NCI-H2107 (cell line): ENCODE measurements at places on chromosomes 16 and 17.

DNA sequence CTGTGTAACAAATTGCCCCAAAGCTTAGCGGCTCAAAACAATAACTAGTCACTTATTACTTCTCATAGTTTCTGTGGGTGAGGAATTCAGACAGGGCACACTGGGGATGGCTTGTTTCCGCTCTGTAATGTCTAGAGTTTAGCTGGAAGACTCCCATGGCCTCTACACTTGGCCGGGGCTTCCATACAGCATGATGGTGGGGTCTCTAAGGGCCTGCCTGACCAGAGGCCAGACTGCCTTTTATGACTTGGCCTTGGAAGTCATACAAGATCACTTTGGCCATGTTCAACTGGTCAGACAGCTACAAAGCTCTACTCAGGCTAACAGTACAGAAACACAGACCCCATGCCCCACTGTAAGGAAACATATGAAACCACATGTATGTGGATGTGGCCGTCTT lies 8.2 kb downstream of the GLP2R start:
- DNase-seq: no peak

GRCh38 chr17:63140255-63140654 lies 174.2 kb downstream of the TANC2 start:
- DNase-seq: no peak

- DNase-seq: no peak
Observed at GRCh38 chr17:51391982-51392654, 131.8 kb downstream of the UTP18 start.

DNA sequence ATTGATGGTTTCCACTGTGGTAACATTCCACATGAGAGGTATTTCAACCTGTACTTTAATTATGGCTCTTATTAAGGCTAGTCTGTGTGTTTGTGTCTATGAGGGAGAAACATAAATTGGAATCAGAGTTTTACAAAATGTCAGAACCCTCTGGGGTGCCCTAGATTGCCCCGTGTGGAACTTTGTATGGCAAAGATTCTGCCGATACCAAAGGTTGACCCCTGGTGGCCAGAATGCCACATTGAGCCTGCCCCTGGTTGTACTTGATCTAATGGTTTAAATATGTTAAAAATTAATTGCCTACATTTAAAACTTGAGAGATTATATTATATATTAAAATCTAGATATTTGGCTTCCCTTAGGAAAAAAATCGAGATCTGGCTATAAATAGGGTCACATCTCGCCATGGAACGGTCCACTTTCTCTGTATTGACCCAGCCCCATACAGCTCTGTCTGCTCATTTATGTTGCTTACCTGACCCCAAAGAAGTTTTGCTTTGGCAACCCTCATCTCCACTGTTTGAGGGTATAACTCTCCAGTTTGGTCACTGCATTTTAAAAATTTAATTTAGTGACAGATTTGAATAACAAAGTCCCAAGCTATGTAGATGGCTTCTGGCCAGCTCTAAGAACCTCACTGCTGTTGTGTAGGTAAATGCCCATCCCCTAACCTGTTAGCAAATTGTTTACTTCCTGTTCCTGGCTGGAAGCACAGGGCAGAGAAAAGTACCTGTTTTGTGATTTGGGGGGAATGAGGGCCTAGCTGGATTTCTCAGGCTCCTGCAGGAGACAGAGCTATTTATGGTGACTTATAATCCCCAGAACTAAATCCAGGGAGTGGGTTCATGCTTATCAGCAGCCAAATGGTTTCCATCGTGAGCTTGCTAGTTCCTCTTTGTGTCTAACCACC lies 95.0 kb downstream of the PLCG2 start:
- no peak for DNase-seq

DNA sequence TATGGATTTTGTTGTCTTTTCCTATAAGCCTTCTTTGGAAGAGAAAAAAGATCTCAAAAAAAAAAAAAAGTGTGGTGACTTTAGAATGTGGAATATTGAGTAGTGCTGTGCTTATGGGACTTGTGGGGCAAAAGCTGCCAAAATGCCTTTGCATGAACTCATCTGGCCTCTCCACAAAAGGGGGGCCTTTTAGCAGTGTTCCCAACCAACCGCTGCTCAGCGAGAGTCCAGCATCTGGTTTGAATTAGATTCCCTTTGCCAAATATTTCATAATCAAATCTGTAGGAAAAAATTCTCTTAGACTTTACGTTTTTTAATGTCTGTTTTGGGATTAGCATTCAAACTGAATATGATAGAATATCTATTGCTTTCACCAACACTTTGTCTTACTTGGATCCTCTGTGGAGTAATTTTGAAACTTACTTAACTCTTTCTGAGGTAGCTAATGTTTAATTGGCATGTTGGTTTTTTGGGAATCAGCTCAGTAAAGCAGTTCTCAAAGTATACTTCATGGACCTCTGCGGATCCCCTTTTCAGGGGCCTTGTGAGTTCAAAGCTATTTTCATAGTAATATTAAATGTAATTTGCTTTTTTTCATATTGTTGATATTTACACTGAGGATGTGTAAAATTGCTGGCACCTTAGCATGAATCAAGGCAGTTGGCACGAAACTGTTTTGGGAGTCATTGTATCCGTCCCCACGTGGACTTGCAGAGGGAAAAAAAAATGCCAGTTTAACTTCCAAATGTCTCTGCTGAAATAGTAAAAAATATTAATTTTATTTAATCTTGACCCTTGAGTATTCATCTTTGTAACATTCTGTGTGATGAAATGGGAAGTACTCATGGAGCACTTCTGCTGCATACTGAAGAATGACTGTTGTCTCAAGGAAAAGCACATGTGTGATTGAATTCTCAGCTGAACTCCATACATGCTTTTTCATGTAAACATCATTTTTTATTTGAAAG lies 34.7 kb upstream of the VPS4A start:
- DNase-seq: no peak

GRCh38 chr17:70242781-70243437 lies 73.6 kb downstream of the KCNJ2 start:
- no peak for DNase-seq

DNA sequence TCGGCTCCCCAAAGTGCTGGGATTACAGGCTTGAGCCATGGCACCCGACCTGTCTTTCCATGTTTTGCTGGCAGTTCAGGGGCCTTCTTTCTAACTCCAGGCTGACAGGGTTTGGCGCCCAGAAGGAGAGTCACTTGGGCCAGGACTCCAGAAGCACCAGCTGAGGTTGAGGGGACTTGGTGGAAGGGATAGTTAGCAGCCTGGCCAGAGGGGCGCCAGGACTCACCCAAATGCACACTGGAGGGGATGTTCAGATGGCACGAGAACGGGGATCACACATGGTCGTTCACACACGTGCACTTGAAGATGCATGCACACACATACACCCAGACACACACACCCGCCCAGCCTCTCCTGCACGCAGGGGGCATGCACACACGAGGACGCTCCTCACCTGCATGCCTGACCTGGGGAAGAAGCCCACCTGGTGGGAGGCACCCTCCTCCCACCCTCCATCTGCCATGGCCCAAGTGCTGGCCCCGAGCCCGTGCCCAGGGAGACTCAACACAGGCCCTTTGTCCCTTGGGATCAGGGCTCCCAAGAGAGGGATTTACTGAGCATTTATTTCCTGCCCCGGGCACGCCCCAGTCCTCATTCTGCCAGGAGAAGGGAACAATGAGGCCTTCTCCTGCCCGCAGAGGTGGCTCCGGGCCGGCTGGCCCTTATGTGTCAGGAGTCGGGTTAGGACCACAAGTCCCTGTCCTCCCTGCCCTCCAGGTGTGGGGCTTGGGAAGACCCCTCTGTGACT lies 2.3 kb upstream of the PRSS21 start:
- no peak for DNase-seq
